Stimulated activated naive CD4-positive, alpha-beta T cell treated with Interleukin-2 at 50 U/mL for 16 hours (primary cell): ENCODE measurements at places on chromosomes 11 and 22.
A peak's percentile ranks its signal among the peaks of the same experiment; 100 is the strongest.

- no peak for DNase-seq
These were observed 5.8 kb upstream of the JAM3 start for GRCh38 chr11:134063124-134063495.

DNA sequence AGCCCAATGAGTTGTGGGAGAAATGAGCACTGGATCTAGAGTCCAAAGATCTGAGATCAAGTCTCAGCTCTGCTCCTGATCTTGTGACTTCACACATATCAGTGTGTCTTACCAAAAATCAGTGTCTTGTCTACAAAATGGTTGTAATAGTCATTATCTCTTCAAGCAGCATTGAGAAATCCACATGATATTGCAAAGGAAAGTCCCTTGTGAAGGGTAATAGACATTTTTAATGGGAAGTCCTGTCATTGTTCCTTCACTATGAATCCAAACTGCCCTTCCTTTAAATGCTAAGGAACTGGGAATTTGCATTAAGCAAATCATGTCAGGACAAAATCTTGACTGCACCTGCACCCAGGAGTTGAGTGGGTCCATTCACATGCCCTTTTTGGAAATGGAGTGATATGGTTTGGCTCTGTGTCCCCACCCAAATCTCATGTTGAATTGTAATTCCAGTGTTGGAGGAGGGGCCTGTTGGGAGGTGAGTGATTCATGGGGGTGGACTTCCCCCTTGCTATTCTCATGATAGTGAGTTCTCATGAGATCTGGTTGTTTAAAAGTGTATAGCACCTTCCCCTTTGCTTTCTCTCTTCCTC lies 51.1 kb downstream of the COMMD9 start:
- DNase-seq, result no peak

DNA sequence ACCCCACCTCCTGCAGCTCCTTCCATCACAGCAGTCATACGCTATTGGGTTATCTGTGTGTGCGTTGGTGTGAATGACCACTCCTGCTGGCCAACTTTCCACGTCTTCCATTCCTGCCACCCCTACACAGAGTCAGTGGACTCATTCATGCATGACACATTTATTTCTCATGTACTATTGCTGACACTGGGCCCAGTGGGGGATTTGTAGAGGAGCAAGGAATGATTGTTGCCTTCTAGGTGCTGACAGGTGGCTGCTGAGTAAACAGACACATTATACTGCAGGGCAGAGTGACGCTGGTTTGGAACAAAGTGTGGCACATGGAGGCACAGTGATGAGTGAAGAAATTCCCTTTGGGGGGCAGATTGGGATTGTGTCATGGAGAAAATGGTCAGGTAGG lies 113.9 kb downstream of the CCDC81 start:
- no peak for DNase-seq

GRCh38 chr22:30198921-30199320 lies 47.6 kb downstream of the LIF start:
- no peak for DNase-seq

DNA sequence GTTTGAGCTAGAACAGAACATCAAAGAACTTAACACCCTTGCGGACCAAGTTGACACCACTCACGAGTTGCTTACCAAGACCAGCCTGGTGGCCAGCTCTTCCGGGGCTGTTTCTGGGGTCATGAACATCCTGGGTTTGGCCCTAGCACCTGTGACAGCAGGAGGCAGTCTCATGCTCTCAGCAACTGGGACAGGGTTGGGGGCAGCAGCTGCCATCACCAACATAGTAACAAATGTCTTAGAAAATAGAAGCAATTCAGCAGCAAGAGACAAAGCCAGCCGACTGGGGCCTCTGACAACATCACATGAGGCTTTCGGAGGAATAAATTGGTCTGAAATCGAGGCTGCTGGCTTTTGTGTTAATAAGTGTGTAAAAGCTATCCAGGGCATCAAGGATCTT lies 8.7 kb downstream of the APOL5 start:
- no peak for DNase-seq

- no peak for DNase-seq
These were observed 100.0 kb downstream of the PAX6 start for GRCh38 chr11:31711137-31711536.

- peak; percentile 13 for DNase-seq
These were observed 2.8 kb upstream of the CABP7 start for GRCh38 chr22:29716814-29717545.

DNA sequence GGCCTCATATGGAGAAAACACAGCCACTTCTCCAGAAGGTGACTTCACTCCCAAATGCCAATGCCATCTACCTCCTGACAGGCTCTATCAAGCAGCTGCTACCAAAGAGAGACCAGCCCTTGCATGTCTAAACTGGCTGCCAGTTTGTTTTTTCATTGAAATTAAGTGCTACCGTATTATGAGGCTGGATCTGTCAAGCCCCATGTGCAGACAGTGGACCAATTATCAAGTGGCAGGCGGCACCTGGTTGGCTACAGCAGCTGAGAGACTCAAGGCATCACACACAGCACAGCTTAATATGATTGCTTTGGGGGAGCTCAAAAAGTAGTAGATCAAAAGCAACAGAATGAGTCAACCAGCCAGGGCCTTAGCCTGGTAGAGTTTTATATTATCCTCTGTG lies 1293.0 kb upstream of the TENM4 start:
- DNase-seq, result no peak

DNA sequence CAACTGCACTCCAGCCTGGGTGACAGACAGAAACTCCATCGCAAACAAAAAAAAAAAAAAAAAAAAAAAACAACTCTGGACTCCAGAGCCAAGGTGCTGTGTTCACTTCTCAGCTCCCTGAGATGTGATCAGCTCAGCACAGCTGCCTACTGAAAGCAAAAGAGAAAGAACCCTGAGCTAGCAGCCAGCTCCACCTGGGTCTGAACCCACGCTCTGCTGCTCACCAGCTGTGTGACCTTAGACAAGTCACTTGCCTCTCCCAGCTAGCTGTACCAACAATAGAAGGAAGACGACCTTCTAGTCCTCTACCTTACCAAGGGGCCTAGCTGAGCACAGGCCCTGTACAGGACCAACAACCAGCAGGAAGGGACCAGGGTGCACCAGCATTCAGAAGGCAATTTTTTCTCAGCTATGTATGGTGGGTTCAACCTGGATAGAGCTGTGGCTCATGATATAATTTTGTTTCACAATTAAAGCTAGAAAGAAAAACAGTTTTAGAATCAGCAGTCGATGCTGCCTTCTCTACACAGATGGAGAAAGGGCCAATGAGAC lies 3.8 kb downstream of the DGCR2 start:
- DNase-seq, result peak; percentile 13

GRCh38 chr11:120126620-120127019 lies 11.3 kb downstream of the TRIM29 start:
- DNase-seq, result no peak

DNA sequence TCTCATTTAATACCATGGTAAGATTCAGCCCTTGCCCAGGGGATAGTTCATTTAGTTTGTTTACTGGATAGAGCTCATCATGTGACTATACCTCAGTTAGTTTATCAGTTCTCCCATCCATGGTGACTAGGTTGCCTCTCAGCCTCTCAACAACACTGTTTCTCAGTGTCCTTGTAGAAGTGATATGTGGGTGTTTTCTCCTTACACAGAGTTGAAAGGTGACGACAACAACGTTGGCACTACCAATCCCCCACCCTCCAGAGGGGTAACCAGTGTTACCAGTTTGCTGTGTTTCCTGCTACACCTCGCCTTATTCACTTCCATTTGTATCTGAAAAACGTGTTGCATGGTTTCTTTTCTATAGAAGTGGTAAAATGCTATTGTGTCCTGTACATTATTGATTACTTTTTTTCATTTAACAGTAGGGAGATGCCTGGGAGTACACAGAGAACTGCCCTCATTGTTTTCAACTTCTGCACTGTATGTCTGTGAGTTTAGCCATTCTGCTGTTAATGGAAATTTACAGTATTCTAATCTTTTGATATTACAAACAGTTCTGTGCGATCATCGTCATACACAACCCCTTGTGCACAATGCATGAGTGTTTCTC lies 11.6 kb downstream of the NEAT1 start:
- no peak for DNase-seq

- DNase-seq, result peak; percentile 40
These were observed 24.0 kb upstream of the MYH9 start for GRCh38 chr22:36411589-36412258.

GRCh38 chr11:35458846-35459245 lies 39.5 kb upstream of the SLC1A2 start:
- DNase-seq, result no peak

- DNase-seq, result no peak
These were observed 99.2 kb upstream of the RASSF10 start for GRCh38 chr11:12909879-12910278.

GRCh38 chr11:96389720-96390487 lies at the start of the genes CCDC82 and JRKL:
Gene CCDC82, minus strand, starts transcription at chr11:96389912. Its CDS starts 5,165 bp downstream, at chr11:96384747.
Gene JRKL, plus strand, starts transcription at chr11:96390013. Its CDS starts 637 bp downstream, at chr11:96390650.
- DNase-seq, result peak; percentile 96

DNA sequence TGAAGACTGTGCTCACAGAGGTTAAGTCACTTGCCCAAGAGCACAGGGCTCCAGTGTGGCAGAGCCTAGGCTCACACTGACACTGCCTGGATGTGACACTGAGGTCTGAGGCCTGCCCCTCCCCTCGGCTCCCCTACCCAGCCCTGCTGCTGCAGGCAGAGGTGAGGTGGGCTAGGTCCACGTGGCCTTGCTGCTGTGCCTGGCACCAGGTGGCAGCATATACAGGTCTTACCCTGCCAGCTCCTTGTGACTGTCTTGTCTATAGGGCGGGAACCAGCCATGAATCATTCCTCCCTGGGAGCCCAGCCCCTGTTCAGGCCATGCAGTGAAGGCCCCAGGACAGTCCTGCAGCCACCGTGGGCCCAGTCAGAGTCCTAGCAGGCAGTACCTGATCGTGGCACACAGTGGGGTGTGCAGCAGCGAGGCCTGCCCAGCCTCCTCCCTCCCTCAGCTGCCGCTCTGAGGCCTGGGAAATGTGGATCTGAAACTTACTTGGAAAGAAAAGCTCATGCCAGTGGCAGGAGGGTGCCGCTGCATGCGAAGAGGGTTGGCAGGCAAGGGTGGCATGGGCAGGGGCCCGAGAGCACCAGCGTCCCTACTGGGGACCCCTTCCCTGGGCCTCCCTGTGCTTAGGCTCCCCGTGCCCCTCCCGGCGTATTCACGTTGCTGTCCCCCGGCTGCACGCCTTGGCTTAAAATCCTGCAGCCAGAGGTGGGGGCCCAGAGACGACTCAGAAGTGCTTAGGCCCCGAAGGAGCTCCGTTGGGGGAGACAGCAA lies 1.2 kb upstream of the CERK start:
- peak; percentile 71 for DNase-seq

GRCh38 chr11:17748044-17748443 lies 13.5 kb downstream of the KCNC1 start:
- no peak for DNase-seq

DNA sequence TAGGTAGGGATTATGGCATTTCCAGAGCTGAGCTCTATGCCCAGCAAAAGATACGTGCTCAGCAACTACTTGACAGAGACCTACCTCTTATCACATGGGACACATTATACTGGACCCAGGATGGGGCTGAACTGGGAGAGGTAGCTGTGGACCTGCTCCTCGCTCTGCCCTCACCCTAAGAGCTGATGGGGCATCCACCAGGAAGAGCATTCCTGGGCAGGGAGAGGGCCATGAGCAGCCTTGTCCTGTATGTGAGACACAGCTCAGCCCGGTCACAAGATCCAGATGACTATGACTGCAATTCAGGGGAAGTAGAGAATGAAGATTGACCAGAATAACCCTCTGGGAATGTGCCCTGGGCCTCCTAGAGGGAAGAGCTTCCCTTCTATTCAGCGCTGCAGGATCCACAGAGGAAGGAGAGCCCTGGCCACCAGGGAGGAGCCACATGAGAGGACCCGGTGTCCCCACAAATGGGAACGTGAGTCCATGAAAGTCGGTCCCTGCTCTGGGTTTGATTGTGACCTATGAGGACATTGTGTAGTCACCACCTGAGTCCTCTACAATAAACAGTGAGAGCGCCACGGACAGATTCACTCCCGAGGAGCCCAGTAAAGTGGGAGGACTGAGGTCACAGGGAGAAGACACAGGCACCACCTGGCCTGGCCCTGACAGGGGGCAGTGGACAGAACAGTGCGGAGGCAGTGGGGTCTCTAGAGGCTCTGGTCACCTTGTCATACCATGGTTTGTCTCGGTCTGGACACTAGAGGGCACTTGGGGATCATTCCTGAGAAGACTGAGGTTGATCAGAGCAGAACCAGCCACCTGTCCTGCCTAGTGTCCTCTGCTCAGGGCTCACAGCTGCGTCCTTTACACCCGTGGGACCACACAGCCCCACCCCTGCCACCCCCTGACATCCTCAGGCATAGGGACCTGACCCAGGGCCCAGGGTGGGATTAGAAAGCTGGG lies 99.5 kb downstream of the ZNF280B start:
- DNase-seq, result no peak

GRCh38 chr11:96179905-96180304 lies 163.1 kb downstream of the MAML2 start:
- DNase-seq, result no peak

DNA sequence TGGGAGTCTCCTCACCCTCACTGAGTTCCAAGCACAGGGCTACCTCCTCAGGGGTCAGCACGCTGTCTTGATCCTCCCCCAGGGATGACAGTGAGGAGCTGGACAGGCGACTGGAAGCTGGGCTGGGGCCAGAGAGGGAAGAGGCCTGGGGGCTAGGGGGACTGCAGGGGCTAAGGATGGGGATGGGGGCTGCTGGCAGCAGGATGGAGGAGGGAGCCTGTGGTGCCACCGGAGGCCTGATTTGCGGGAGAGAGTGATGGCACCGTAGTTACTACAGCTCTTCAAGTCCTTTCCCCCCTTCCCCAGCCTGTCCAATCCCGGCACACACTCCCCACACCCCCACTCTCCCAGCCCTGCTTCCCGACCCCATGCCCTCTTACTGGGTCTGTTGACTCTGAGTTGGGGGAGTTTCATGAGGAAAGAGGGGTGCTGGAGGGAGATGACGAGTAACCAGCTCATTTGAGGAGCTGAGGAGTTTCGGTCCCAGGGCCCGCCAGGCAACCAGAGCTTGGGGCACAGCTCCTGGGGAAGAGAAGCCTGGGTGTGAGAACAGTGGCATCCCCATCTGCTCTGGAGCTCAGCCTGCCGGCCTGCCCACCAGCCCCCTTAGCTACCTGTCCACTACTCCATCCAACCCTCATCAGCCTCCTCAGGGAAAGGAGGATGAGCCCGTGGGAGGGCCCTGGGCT lies 10.5 kb downstream of the ROBO4 start:
- no peak for DNase-seq

- no peak for DNase-seq
These were observed 11.9 kb upstream of the MRGPRX2 start for GRCh38 chr11:19072464-19072863.

DNA sequence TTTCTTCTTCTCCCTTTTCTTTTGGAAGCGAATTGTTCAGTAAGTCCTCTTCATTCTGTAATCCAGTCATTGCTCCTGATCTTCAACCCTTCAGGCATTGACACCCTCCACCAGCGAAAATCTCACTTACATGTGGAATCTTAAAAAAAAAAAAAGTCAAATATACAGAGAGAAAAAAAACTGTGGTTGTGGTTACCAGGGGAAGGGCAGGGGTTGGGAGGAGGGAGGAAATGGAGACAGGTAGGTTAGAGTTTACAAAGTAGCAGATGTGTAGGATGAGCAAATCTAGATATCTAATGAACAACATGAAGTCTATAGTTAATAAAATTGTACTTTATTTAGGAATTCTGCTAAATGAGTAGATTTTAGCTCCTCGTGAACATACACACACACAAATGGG lies 17.7 kb upstream of the TMEM123 start:
- DNase-seq, result no peak

- DNase-seq, result no peak
These were observed 206.6 kb downstream of the GRIK4 start for GRCh38 chr11:120718171-120718570.
